Endothelial cell (in vitro differentiated cells): ENCODE measurements at places on chromosomes 12 and 14. TPM values are rescaled to one million over a fixed set of nuclear protein-coding genes. Genes with fewer than 3 reads are reported as not detected.

The PLEKHD1 gene
- total RNA-seq: 0.80 TPM

The KLRF1 gene
- total RNA-seq: not detected

The ANO2 gene
- total RNA-seq: 4.5 TPM

The PRKD1 gene
- total RNA-seq: 9.0 TPM

The FAM181A gene
- total RNA-seq: not detected

- H3K4me1 ChIP-seq: no peaks in the 10 kb centered on the region
- no peak for DNase-seq
- no peak overlapping the region for H3K4me3 ChIP-seq
- H3K27ac ChIP-seq: no peak overlapping the region
These were observed 213.6 kb upstream of the FSCB start for GRCh38 chr14:44720707-44721106.

GRCh38 chr14:54010981-54011380 is 54.4 kb upstream of the BMP4 start:
- no peak overlapping the region for H3K4me3 ChIP-seq
- DNase-seq: no peak
- H3K4me1 ChIP-seq: no peaks in the 10 kb centered on the region
- no peaks in the 10 kb centered on the region for H3K27me3 ChIP-seq

- H3K4me3 ChIP-seq: no peak overlapping the region
- no peaks in the 10 kb centered on the region for H3K36me3 ChIP-seq
- H3K4me1 ChIP-seq: no peaks in the 10 kb centered on the region
These were observed 64.5 kb upstream of the VASH1 start for GRCh38 chr14:76696791-76697190.

DNA sequence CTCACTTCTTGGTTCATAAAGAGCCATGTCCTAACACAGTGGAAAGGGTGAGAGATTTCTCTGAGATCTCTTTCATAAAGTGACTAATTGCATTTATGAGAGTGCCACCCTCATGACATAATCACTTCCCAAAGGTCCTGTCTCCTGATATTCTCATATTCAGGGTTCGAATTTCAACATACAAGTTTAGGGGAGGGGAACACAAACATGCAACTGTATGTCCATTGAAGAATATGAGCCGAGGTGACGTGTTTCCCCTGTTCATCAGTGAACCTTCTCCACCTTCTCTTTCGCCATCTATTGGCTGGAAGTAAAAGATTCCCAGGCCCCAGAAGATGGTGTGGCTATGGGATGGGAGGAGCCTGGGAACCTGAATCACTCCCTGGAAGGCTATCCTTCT is 354.2 kb upstream of the ATP2B1 start:
- DNase-seq: no peak
- no peak overlapping the region for H3K27ac ChIP-seq
- no peaks in the 10 kb centered on the region for H3K36me3 ChIP-seq
- no peak overlapping the region for H3K4me3 ChIP-seq
- H3K27me3 ChIP-seq: no peaks in the 10 kb centered on the region

DNA sequence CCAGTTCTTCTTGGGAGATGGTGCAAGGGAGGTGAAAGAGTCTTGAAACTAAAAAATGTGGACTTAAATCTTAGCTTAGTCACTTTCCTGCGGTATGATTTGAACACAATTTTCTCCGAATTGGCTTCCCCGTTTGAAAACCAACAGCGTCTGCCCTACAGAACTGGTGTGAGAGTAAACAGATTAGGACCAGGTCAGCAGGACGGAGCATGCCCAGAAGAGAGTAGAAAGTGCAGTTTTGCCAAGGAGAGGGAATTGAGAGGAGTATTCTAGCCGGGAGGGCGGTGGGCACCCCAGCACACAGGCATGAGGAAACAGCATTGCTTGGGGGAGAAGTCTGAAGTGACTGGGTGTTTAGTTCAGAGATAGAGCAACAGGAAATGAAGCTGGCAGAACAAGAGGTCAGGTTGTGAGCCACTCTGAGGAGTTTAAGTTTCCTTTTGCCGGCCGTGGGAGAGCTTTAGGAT is 927.1 kb downstream of the VRK1 start:
- peaks cover 10% of the 10 kb centered on the region for H3K4me1 ChIP-seq
- no peak overlapping the region for H3K27ac ChIP-seq
- H3K27me3 ChIP-seq: peaks cover 2% of the 10 kb centered on the region
- no peaks in the 10 kb centered on the region for H3K36me3 ChIP-seq
- H3K4me3 ChIP-seq: no peak overlapping the region

- no peak for DNase-seq
- no peak overlapping the region for H3K27ac ChIP-seq
- peaks cover 2% of the 10 kb centered on the region for H3K27me3 ChIP-seq
- H3K4me3 ChIP-seq: no peak overlapping the region
- no peaks in the 10 kb centered on the region for H3K4me1 ChIP-seq
- H3K36me3 ChIP-seq: peaks cover 14% of the 10 kb centered on the region
These were observed 52.9 kb downstream of the SEL1L start for GRCh38 chr14:81480741-81481140.

GRCh38 chr12:124032265-124032886 is 59.4 kb downstream of the ZNF664 start:
- H3K27ac ChIP-seq: no peak overlapping the region
- peak; percentile 62 for DNase-seq
- peaks cover 8% of the 10 kb centered on the region for H3K4me1 ChIP-seq

DNA sequence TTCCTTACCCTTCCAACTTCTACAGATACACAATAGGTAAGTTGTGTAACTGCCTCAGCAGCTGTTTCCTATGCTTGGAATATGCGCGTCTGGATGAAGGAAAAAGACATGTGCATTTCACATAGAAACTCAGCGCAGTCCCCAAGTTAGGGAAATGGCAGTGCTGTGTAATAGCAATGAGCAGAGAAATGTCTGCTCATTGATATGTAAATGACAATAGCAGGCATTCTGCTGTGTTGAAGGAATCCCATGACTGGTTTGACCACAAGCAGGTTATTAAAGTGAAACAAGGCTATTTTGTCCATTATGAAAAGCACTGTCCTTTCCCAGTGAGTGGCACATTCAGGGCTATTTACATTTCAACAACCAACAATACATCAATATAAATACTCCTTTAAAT is 106.6 kb downstream of the BTG1 start:
- no peak for DNase-seq
- no peaks in the 10 kb centered on the region for H3K27me3 ChIP-seq
- H3K27ac ChIP-seq: no peak overlapping the region
- H3K36me3 ChIP-seq: no peaks in the 10 kb centered on the region

GRCh38 chr12:62001424-62001823 is 258.8 kb upstream of the USP15 start:
- H3K27ac ChIP-seq: no peak overlapping the region
- no peak overlapping the region for H3K4me3 ChIP-seq
- H3K36me3 ChIP-seq: no peaks in the 10 kb centered on the region
- DNase-seq: no peak
- no peaks in the 10 kb centered on the region for H3K27me3 ChIP-seq
- H3K4me1 ChIP-seq: no peaks in the 10 kb centered on the region

DNA sequence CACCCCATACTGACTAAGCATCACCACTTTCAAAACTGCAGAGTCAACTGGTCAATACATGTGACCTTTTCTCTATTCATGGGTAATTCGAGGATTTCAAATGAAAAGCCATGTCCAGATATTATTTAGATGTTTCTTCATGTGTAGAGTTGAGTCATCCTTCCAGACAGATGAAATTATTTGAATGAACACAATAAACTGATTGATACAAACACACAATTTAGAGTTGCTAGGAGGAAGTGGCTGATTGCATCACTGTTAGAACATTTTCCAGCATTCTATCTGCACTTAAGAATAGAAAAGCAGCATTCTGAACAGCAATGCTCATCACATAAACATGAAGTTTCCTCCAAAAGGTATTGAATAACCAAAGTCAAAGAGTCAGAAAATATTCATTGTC is 273.5 kb upstream of the SOX5 start:
- peaks cover 2% of the 10 kb centered on the region for H3K27me3 ChIP-seq
- peaks cover 11% of the 10 kb centered on the region for H3K4me1 ChIP-seq
- H3K36me3 ChIP-seq: no peaks in the 10 kb centered on the region
- no peak for DNase-seq
- H3K4me3 ChIP-seq: no peak overlapping the region

GRCh38 chr14:51448831-51449670 is 202.7 kb upstream of the FRMD6 start:
- H3K36me3 ChIP-seq: no peaks in the 10 kb centered on the region
- no peaks in the 10 kb centered on the region for H3K27me3 ChIP-seq
- H3K4me3 ChIP-seq: no peak overlapping the region
- H3K4me1 ChIP-seq: peaks cover 10% of the 10 kb centered on the region
